ENCODE measurements at places on chromosomes 4 and X.

GRCh38 chr4:55409468-55410171 lies 13.9 kb downstream of the TMEM165 start:
- no peak for DNase-seq

- no peak for DNase-seq
These were observed 151.2 kb downstream of the MGST2 start for GRCh38 chr4:139816856-139817255.

DNA sequence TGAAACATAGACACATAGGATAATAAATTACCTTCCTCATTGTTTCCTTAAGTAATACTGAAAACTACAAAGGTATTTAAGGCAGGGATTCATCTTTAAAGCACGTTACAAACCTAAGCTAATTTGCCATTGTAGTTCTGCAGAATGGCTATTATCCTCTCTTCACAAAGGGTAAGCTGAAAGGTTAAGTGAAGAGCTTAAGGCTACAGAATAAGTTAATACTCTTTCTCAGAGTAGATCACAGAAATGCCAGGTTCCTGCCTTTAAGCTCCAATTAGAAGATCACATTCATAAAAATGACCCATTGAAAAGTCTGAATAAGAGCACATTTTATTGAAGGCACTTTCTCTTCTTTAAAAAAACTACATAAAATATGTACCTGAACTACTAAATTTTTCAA lies 42.1 kb upstream of the PRDM5 start:
- no peak for DNase-seq

GRCh38 chrX:65667503-65668376 lies at the start of gene MSN:
Gene MSN, plus strand, starts transcription at chrX:65667654. Its CDS starts 188 bp downstream, at chrX:65667842.
- peak; percentile 57 for DNase-seq

GRCh38 chr4:177386278-177386815 lies 55.9 kb downstream of the AGA start:
- DNase-seq: no peak

- DNase-seq: no peak
These were observed 59.3 kb downstream of the ZNF674 start for GRCh38 chrX:46485897-46486296.

DNA sequence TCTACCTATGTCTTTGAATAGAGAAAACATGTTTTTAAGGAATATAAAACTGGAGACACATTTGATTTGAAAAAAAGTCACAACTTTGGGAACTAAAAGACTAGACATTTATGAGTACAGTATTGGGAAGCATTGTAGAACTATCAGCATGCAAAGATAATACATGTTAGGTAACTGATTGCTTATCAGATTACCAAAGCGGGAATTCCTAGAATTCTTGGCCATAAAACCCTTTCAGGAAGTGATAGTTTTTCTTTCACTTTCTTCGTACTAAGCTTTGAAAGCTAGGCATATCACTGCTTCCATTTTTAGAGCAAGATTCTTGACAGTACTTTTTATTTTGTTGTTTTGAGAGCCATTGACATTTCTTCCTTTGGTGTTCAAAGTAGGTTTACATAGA lies 646.6 kb upstream of the PITX2 start:
- peak; percentile 36 for DNase-seq

Measured in fibroblast of lung (primary cell).